ENCODE measurements at places on chromosomes 12 and 14. TPM values are rescaled to one million over a fixed set of nuclear protein-coding genes. Genes with fewer than 3 reads are reported as not detected.
A peak's percentile ranks its signal among the peaks of the same experiment; 100 is the strongest.

The SNX6 gene
- total RNA-seq: 83.2 TPM

The NAB2 gene
- total RNA-seq: 28.0 TPM

The DPF3 gene
- 2.8 TPM for total RNA-seq

The C12orf50 gene
- 0.13 TPM for total RNA-seq

The CHURC1 gene
- 70.4 TPM for total RNA-seq

The TMEM63C gene
- 1.9 TPM for total RNA-seq

DNA sequence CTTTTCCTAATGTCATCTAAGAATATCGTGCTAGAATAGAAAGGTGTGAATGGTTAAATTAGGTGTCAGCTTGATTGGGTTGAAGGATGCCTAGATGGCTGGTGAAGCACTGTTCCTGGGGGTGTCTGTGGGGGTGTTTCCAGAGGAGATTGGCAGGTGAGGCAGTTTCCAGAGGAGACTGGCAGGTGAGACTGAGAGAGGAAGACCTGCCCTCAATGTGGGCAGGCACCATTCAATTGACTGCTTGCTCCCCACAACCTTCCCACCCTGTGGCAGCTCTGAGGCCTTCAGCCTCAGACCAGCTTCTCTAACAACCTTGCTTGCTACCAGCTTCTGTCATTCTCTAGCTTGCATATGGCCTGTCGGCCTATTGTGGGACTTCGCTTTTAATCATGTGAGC lies 9.2 kb downstream of the RNASE9 start:
- H3K27ac ChIP-seq: no peak overlapping the region
- H3K4me3 ChIP-seq: no peak overlapping the region
- H3K36me3 ChIP-seq: no peaks in the 10 kb centered on the region
- H3K27me3 ChIP-seq: no peaks in the 10 kb centered on the region

DNA sequence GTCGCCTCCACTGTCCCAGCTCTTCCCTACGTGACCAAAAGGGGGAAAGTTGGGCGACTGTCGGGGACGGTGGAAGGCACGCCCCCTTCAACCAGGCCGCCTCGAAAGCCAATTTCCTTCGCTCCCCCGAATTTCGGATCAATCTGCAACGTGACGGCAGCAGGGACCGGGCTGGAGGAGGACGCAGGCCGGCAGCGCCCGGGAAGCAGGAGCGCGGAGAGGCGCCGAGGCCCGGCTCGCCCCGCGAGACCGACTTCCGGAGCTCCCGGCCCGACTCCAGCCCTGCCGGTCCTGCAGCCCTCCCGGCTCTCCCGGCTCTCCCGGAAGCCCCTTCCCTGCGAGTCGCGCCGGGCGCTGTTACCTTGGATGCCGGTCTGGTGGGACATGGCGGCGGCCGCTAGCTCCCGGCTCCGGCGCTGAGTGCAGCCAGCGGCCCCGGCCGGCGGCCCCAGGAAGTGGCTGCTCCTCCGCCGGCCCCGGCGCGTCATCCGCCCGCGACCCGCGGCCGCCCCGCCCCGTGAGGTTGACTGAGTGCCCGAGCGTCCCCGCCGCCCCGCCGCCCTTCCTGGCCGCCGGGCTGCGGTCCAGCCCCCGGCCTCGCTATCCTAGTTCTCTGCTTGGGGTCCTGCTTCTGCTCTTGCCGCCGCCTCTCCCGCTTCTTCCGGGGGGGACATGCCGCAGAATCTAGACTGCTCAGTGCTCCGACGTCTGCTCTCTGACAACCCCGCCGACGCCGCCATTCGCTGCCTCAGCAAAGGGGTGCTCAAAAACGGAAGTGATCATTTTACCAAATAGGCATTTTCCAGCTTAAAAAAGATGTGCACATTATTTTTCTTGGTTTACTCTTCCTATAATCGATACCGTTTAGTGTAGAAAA lies at the start of gene TWF1:
Gene TWF1 (minus strand): TSS at position 458 of the 877 bp plus-strand sequence. CDS start 72 bp downstream, at position 386.
- no peaks in the 10 kb centered on the region for H3K4me1 ChIP-seq
- peak; percentile 95 for DNase-seq
- no peaks in the 10 kb centered on the region for H3K36me3 ChIP-seq

DNA sequence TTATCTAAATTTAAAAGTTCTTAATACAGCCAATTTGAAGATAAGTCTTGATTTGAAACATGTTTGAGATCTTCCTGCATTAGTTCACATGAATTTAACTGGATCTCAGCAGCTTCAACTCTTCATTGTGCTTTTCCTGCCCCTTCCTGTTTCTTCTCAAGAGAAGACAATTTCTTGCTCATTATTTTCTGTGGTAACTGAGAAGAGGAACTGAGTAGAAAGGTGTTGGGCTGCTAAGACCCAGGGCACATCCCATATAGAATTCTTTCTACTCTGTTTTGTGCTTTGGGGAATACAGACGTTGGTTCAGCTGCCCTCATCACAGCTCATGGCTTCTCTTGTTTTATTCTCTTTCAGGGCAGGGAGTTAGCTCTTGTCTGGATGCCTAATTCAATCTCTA lies 110.2 kb downstream of the SNAPC1 start:
- no peak overlapping the region for H3K27ac ChIP-seq
- H3K4me3 ChIP-seq: no peak overlapping the region
- H3K27me3 ChIP-seq: no peaks in the 10 kb centered on the region
- no peak for DNase-seq

- no peaks in the 10 kb centered on the region for H3K27me3 ChIP-seq
- H3K4me1 ChIP-seq: no peaks in the 10 kb centered on the region
- DNase-seq: no peak
- no peak overlapping the region for H3K4me3 ChIP-seq
Measured at GRCh38 chr14:53925201-53925766, 31.3 kb downstream of the BMP4 start.

- no peaks in the 10 kb centered on the region for H3K27me3 ChIP-seq
- no peaks in the 10 kb centered on the region for H3K36me3 ChIP-seq
- H3K27ac ChIP-seq: peak overlapping the region; percentile 90
Measured at GRCh38 chr14:55780156-55780946, 200.3 kb downstream of the KTN1 start.

DNA sequence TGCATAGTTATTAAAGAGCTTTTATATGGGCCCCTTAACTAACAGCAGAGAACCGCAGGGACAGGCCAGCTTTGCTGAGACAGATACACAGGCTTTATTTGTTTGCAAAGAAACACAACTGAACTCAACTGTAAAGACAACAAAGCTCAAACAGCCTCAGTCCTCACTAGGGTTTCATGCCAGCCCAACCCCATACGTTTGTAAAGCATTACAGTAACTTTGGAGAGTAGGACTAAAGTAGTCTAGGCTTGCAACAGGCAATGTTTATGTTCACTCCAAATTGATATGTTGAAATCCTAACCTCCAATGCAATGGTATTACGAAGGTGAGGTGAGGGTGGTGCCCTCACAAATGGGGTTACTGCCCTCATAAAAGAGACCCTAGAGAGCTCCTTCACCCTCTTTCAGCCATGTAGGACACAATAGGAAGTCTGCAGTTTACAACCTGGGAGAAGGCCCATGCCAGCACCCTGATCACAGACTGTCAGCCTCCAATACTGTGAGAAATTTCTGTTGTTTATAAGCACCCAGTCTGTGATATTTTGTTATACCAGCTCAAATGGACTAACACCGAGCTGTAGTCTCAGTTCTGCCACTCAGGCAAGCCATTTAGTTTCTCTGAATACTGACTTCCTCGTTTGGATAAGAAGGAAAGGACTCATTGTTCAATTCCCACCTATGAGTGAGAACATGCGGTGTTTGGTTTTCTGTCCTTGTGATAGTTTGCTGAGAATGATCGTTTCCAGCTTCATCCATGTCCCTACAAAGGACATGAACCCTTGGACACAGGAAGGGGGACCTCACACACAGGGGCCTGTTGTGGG lies 35.2 kb downstream of the PPM1H start:
- no peak for DNase-seq
- no peaks in the 10 kb centered on the region for H3K36me3 ChIP-seq
- H3K4me1 ChIP-seq: no peaks in the 10 kb centered on the region

Measured in kidney (tissue), 22 donors.